ENCODE measurements at places on chromosomes 3 and 15.

DNA sequence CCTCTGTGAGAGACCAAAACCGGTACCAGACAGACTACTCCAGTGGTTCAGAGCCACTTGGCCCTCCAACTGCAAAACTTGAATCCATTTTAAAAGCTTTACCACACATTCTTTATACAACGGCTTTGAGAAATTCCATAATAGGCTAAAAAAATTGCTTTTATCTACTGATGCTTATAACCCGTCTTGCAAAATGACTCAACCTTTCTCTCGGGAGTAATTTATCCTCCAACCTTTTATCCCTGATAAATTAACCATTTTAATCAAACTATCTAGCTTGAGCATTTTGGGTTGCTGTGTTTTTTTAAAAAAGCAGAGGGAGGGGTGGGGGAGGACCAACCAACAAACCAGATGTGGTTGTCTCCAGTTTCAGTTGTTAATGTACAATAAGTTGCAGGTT lies 275.7 kb upstream of the LRTM1 start:
- DNase-seq, result no peak

- no peak for DNase-seq
Observed at GRCh38 chr15:91150502-91151160, 50.6 kb downstream of the SV2B start.

GRCh38 chr3:38133209-38133556 lies 3.7 kb downstream of the ACAA1 start:
- DNase-seq, result no peak

GRCh38 chr3:3237979-3238378 lies 58.5 kb upstream of the CRBN start:
- no peak for DNase-seq

GRCh38 chr15:45653702-45654424 lies 19.0 kb downstream of the SQOR start:
- no peak for DNase-seq

- no peak for DNase-seq
Observed at GRCh38 chr3:101159478-101159877, 160.9 kb downstream of the IMPG2 start.

- no peak for DNase-seq
Observed at GRCh38 chr3:67745296-67745695, 90.9 kb upstream of the SUCLG2 start.

DNA sequence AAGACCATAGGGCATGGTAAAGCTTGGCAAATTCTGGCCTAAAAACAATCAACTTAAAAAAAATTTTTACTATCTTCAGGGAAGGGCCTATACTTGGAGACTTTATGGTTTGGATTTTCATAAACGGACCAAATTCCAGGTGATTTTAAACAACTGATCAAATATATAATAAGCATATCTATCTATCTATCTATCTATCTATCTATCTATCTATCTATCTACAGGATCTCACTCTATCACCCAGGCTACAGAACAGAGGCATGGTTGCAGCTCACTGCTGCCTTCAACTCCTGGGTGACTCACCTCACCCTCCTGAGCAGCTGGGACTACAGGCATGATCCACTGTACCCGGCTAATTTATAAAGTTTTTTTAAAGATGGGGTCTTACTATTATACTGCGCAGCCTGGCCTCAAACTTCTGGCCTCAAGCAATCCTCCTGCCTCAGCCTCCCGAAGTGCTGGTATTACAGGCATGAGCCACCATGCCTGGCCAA lies 6.7 kb downstream of the SPPL2A start:
- DNase-seq, result no peak

- no peak for DNase-seq
Observed at GRCh38 chr15:79608066-79608864, 176.1 kb downstream of the MINAR1 start.

- no peak for DNase-seq
Observed at GRCh38 chr3:8112587-8112986, 389.0 kb upstream of the LMCD1 start.

DNA sequence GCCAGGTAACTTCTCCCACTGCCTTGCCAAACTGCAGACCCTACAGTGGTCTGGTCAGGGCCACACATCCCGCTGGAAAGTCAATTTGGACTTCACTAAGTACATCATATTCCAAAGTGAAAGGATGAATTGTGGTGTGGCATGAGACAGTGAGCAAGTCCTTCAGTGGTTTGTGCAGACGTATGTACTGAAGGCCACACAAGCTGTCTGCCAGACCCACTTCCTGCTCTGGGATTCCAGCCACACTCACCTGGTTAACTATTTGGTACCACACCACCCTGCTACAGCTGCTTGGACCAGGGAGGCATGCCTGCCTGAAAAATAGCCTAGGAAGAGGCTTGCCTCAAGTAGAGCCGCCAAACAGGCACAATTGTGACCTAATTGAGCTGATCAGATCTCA lies 94.1 kb upstream of the STRIT1 start:
- DNase-seq, result no peak

GRCh38 chr3:141184430-141184829 lies 47.2 kb upstream of the PXYLP1 start:
- DNase-seq, result no peak

DNA sequence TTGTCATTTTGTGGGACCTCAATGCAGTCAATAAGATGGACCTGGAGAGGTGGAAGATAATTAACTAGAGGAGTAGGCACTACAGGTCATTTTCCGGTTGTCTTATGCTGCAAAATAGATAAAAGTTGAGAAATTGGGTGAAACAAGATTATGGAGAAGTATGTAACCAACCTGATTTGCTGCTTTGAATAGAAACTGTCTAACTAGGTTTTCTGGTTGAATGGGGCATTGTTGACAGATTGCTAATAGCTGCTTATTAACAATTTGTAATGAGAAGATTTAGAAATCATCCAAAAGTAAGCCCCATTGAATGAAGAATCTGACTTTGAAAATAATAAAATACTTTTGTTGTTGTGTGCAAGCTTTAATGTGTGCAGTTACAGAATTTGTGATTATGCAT lies 26.2 kb downstream of the PIAS1 start:
- no peak for DNase-seq

DNA sequence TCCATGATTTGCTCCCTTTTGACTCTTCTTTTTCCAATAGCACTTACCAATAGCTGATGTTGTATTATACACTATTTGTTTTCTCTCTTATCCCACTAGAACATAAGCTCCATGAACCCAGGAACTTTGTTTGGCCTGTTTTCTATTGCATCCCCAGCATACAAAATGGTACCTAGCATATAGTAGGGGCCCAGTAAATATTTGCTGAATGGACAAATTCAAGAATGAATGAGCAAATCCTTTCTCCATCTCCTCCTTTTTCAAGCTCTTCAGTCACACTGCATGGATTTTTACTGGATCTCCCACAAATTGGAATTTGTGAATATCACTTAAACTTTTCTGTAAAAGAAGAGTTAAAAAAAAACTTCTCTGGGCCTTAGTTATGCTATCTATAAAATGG lies 66.6 kb upstream of the FEZF2 start:
- DNase-seq, result no peak

GRCh38 chr15:68256675-68257450 lies 20.7 kb upstream of the FEM1B start:
- peak; percentile 87 for DNase-seq

DNA sequence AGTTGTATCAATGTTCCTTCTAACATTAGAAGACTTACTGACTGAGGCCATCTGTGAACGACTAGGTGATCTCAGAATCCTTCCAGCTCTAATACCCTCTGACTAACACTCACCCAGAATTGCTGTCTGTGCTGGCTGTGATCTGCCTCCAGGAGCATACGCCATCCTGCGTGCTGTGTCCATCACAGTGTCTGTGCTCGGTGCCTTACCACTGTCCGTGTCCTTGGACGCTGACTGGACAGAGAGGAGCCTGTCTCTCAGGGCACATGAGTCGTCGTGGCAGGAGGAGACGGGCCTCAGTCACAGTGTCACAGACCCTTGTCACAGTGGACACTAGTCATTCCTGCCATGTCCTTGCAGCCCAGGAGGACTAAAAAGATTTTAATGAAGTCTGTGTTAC lies 83.1 kb downstream of the LMLN start:
- DNase-seq, result no peak

DNA sequence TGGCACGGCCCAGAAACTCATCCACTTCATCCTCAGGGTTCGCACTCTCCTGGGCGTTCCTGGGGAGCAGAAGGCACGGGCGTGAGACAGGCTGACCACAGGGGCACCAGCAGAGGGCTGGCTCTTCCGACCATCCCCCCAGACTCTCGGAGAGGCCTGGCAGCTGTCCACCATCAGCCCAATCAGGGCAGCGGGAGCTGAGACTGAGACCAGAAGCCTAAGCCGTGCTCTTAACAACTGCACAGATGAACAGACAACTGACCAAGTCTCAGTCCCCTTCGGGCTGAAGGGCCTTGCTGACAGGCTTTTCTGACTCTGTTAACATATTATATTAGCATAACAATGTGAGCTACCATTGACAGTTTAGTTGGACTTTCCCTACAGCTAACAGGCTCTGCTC lies 118.0 kb downstream of the SEC22A start:
- no peak for DNase-seq

GRCh38 chr3:79930196-79930595 lies 162.4 kb upstream of the ROBO1 start:
- no peak for DNase-seq

DNA sequence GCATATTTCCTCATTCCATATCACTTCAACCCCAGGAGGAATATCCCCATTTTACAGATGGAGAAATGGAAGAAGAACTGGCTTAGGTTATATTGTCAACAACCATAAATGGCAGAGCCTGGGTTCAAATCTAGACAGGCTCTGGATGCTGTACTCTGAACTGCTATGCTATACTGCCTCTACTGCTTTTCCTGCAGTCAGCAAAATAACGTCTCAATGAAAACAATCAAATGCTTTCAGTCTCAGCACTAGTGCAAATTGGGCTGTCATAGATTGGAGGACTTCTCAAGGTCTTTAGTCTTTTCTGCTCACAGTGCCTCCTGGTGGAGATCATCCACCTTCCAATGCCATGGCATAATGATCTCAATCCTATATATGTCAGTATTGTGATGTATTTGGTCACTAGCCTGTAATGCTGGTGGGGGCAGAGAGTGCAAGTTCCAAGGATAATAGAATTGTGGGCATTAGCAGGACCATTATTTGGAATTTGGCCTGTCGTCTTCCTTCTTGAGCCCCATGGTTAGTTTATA lies 285.0 kb downstream of the CLSTN2 start:
- DNase-seq, result no peak

DNA sequence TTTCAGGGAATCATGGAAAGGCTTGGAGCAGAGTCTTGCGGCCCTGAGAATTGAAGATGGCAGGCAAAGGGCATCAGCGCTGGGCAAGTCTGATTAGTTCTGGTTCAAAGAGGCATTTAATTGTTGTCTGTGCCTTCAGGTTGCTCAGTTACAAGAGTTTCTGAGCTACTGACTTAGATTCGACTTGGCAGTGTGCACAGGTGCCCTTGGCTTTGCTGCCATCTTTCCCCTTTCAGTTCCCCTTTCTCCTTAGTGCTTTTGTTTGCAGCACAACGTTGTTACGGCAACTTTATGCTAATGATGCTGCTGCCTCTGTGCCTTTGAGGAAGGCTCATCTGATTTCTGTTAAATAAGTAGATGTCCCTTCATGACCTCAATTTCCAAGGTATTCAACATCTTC lies 12.5 kb downstream of the P2RY14 start:
- no peak for DNase-seq

DNA sequence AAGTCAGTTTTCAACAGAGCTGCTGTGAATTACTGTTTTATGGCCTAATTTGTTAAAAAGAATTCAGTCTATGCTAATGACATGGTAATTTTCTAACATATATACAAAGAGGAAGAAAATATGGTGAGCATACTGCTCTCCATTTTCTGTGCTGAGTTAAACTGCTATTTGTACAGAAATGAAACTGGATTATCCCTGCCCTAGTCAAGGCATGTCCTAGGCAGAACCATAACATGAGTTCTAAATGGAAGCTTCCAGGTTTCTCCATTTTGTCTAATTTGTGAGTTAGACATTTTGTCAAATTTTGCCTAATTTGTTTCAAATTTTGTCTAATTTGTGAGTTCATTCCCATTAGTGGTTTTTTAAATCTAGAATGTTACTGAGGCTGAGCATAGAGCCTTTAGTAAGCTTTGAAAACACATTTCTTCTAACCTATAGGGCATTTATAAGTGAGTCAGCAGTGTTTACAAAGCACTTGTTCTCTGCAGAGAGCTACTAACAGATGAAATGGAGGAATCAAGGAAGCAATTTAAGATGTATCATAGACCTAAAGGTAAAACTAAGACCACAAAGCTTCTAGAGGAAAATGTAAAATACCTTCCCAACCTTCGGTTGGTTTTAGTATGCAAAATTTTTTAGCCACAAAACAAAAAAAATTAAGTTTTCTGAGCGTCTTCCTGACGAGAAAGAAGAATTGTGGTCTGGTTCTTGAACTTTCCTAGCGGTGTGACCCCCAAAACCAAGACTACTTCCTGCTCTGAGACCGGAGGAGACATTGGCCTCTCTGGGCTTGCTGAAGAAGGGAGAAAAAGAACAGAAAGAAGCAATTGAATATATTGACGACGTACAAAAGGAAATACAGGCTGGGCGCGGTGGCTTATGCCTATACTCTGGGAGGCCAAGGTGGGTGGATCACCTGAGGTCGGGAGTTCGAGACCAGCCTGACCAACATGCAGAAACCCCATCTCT lies 9.8 kb downstream of the P2RY14 start:
- DNase-seq, result no peak

GRCh38 chr3:134885877-134886621 lies 91.0 kb downstream of the EPHB1 start:
- peak; percentile 55 for DNase-seq

GRCh38 chr3:16809993-16810392 lies 74.8 kb upstream of the PLCL2 start:
- no peak for DNase-seq

- DNase-seq, result no peak
Observed at GRCh38 chr3:42711491-42712343, 9.1 kb upstream of the HHATL start.

DNA sequence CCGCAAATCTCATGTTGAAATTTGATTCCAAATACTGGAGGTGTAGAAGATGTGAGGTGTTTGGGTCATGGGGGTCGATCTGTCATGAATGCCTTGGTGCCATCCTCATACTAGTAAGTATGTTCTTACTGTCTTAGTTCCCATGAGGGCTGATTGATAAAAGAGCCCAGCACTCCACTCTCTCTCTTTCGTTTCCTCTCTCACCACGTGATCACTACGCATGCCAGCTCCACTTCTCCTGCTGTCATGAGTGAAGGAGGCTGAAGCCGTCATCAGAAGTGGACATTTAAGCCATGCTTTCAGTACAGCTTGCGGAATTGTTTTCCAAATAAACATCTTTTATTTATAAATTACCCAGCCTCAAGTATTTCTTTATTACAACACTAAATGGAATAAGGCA lies 6.1 kb downstream of the OR5H15 start:
- DNase-seq, result no peak

Data from AG08395 (cell line).